ENCODE measurements at places on chromosomes 1 and 21. TPM values are rescaled to one million over a fixed set of nuclear protein-coding genes. Genes with fewer than 3 reads are reported as not detected.

The USP33 gene
- 57.1 TPM for total RNA-seq

The RXRG gene
- not detected for total RNA-seq

The C21orf91 gene
- total RNA-seq = 4.7 TPM

The NBPF10 gene
- total RNA-seq = 0.66 TPM

The CHODL gene
- total RNA-seq = 0.07 TPM

- DNase-seq = no peak
Observed at GRCh38 chr1:94527447-94528031, 14.0 kb downstream of the F3 start.

DNA sequence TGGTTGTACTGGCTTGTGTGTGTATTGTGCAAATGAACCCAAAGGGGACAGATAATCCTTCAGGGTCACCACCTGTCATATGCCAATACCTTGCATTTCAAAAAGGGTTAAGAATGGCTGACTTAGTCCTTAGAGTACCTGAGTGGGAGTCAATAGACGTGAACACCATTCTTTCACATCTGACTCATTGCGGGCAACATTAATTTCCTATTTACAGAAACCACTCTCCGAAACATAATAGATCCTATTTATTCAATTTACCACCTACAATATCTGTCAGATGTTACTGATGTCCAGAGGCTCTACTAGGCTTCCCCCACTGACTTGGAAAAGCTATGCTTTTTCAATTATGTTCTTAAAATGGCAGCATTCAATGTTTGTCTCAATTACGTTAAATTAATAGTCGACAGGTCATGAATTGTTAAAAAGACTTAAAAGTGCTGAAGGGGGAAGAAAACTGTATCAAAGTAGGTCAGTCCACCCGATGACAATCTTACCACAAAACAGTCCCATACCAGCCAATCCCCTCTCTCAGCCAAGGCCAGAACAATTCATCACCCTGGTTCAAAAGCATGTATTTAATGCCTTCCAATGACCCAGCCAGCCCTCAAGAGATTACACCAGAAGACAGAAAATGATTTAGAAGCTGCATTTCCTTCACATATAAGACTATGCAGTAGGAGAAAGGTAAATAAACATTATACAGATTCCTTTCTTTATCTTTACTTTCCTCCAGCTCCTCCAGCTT lies 48.6 kb upstream of the PLA2G2C start:
- DNase-seq = no peak

- no peak for DNase-seq
Observed at GRCh38 chr21:35696644-35697043, 363.7 kb downstream of the SETD4 start.

DNA sequence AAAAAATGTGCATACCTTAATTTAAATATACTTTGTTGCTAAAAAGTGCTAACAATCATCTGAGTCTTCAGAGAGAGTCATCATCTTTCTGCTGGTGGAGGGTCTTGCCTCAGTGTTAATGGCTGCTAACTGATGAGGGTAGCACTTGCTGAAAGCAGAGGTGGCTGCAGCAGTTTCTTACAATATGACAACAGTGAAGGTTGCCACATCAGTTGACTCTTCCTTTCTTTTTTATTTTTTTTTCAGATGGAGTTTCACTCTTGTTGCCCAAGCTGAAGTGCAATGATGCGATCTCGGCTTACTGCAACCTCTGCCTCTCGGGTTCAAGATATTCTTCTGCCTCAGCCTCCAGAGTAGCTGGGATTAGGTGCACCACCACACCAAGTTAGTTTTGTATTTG lies 2.6 kb upstream of the CFAP45 start:
- DNase-seq = no peak

- no peak for DNase-seq
Observed at GRCh38 chr1:184187097-184187496, 135.6 kb downstream of the TSEN15 start.

DNA sequence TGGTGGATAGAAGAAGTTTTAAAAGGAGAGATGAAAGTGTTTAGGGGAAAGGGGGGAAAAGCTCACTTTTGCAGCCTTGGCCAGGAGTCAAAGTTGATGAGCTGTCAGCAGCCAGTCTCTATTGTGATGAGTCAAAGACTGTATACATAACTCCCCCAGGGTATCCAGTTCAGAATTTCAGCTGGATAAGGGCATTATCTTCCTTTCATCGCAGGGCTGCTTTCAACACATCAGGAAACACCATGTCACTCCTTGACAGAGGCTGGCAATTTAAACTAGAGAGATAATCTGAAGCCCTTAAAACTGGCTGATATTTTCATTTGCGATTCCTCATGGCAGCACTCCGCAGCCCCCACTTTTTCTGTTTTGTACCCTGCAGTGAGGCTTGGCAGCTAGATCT lies 328.5 kb downstream of the TBX15 start:
- no peak for DNase-seq

- DNase-seq = no peak
Observed at GRCh38 chr1:26471498-26472319, 531 bp upstream of the HMGN2 start.

DNA sequence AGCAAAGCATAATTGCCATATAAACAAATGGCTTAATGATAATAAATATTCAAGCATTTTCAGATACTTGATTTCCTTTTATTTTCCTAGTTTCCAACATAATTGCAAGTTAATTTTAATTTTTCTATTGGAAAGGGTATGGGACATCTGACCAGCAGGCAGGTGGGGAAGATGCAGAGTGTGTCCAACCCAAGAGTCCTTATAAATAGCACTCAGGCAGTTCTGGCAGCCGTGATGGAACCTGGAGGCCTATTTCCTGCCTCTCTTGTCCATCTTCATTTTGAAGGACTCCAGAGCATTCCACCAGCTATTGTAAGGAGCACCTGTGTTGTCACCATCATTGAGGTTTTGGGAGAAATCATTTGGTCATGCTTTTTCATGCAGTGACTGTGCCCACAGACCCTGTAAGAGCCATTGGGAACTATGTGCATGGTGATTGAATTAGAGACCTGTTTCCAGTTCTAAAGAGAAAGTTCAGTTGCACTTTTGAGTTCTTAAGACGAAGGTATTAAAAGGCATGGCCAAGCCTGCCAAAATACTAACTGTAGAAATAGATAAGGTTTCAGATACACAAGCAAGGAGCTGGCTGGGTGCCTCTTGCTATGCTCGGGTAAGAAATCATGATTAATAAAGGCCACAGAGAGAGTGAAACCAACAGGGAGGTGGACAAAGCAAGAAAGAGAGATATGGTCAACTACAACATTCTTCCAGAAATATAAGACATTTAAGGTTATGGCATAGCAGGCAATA lies 92.3 kb downstream of the SPATA46 start:
- DNase-seq = no peak

DNA sequence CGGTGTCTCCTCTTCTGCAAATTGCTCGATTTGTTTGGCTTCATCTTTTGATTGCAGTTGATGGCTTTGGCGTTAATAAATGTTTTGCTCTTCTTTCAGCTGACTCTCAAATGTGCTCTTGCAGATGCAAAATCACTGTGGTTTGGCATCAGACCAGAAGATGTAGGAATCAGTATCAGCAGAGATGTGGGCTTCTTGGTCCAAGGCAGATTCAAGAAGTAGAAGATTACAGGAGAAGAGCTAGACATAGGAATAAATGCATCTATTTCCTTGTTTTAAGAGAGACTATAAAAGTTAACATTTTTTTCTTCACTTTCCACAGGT lies 59.8 kb upstream of the BACH1 start:
- no peak for DNase-seq

DNA sequence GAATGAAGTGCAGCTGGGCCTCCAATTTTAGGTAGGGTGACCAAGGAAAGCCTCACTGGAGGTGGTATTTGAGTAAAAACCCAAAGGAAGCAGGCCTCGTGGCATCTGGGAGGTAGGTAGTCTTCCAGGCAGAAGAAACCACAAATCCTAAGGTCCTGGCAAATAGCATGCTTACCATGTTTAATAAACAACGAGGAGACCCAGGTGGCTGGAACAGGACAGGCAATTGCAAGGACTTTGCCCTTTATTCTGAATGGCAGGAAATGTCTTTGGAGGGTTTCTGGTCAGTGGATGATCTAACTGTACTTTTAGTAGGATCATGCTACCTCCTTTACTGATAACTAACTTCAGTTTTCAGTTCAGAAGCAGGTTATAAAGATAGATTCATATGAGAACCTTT lies 52.2 kb downstream of the EPB41 start:
- no peak for DNase-seq

DNA sequence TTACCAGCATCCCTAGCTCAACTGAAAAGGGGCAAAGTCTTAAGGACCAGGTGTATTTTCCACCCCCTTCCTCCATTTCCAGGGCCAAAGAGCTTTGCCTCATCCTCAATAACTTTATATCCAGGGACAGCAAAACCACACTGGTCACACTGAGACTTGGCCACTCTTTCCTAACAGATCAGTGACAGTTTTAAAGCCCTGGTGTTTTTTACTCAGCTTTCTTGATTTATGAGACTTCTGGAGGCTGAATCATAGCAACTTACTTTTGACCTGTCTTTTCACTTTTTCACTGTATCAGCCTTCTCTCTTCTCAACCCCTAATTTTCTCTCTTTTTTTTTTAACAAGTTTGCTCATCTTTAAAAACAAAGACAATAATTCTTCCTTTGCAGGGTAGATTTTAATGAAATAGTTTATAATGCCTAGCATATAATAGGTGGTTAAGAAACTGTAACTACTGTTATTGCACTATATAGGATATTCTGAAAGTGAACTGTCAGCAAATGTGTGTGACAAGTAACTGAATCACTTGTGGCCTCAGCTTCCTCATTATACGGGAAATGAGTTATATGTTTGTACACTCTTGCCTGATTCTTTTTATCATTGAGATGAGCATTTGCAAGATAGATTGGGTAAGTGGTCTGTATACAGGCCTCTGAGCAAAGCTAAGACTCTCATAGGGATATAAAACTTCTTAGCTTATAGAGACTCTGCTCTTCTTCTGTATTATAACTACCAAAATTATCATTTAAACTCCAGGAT lies 19.7 kb upstream of the DYNLT5 start:
- DNase-seq = no peak

- no peak for DNase-seq
Observed at GRCh38 chr21:34619841-34620665, 5.1 kb upstream of the RCAN1 start.

DNA sequence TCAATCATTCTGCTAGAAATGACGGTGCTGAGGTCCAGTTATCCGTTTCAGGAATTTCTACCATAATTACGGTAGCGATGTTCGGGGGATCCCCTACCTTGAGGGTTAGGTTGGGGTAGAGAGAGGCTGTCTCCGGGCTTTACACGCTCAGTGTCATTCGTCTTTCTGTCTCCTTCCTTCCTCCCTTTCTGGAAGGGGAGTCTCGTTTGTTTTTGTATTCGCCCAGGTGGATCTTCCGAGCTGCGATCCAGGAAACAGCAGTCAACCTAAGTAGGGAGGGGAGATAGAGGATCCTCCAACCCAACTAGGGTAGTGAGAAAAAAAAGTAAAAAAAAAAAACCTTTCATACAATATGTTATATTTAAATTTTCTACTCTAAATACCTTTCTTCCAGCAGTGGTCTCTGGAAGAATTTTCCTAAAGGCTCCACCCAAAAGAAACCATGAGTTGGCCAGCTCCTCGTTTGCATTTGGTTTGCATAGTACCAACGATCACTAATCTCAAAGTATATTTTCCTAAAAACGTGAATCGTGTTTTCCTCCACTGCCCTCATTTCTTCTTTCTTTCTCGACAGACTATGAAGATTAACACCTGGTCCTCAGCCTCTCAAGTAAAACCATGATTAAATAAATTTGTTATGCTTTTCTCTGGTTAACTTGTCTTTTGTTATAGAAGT lies 611 bp upstream of the PIK3C2B start:
- no peak for DNase-seq

- DNase-seq = peak; percentile 84
Observed at GRCh38 chr1:19765623-19766022, 34.1 kb downstream of the TMCO4 start.

DNA sequence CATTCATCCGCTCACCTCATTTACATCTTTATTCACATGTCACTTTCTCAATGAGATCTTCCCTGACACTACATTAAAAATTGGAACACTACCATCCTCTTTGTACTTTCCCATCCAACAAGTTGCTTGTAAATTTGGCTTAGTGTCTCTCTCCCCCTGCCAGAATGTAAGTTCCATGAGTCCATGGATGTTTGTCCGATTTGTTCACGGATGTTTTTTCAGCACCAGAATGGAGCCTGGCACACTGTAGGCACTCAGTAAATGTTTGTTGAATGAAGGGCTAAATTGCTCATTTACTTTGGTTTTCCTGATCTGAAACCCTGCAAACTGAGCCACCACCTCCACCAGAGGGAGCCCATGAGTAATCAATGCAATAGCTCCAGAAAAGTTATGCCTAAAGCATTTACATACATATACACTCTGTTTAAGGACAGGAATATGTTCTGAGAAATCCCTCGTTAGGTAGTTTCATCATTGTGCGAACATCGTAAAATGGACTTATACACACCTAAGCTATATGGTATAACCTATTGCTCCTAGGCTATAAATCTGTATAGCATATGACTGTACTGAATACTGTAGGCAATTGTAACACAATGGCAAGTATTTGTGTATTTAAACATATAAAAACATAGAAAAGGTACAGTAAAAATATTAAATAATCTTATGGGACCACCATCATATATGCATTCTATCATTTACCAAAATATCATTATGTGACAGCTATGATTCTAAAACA lies 2.8 kb upstream of the EYA3 start:
- DNase-seq = no peak

- no peak for DNase-seq
Observed at GRCh38 chr21:41387042-41387819, 25.4 kb downstream of the MX2 start.

GRCh38 chr1:165468726-165469249 lies 23.9 kb upstream of the RXRG start:
- DNase-seq = no peak

- no peak for DNase-seq
Observed at GRCh38 chr1:178374016-178374415, 122.7 kb downstream of the CLEC20A start.

- no peak for DNase-seq
Observed at GRCh38 chr1:243731301-243731891, 118.6 kb downstream of the AKT3 start.

- DNase-seq = no peak
Observed at GRCh38 chr1:204149107-204149506, 2.7 kb downstream of the ETNK2 start.

- DNase-seq = no peak
Observed at GRCh38 chr1:194071205-194071604, 884.8 kb upstream of the B3GALT2 start.

DNA sequence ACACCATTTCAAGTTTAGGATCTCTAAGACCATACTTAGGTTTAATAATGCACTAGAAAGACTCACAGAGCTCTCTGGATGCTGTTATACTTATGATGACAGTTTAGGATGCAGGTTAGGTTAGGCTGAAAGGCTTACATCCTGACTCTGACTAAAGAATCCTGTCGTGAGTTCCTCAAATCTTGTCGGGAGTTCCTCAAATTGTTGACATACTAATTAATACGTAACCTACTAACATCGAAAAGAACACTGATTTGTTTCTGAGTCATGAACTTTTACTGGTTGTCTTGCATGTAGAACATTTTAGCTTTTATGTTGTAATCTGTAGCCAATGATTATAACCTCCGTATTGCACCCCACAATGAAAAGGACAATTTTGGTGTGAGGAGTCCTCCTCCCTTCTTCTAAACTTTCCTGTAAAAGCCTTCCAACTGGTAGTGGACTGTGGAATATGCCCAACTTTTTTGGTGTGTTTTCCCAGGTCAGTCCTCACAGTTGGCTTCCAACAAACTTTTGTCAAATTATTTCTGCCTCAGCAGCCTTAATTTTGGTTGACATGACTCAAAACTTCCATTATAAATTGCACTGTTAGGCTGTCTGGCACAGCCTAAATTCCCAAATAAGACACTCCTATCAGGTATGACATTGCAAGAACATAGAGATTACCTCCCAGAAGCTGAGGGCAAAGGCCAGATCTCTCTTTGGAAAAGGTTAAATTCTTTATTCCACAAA lies 107.9 kb upstream of the PALMD start:
- DNase-seq = no peak

- DNase-seq = no peak
Observed at GRCh38 chr1:87899746-87900145, 571.1 kb downstream of the LMO4 start.
